ENCODE measurements at places on chromosomes 1 and 21.

- DNase-seq = no peak
These were observed 73.2 kb downstream of the DISC1 start for GRCh38 chr1:231699784-231700183.

GRCh38 chr1:183656355-183656754 lies 3.2 kb upstream of the APOBEC4 start:
- no peak for DNase-seq

DNA sequence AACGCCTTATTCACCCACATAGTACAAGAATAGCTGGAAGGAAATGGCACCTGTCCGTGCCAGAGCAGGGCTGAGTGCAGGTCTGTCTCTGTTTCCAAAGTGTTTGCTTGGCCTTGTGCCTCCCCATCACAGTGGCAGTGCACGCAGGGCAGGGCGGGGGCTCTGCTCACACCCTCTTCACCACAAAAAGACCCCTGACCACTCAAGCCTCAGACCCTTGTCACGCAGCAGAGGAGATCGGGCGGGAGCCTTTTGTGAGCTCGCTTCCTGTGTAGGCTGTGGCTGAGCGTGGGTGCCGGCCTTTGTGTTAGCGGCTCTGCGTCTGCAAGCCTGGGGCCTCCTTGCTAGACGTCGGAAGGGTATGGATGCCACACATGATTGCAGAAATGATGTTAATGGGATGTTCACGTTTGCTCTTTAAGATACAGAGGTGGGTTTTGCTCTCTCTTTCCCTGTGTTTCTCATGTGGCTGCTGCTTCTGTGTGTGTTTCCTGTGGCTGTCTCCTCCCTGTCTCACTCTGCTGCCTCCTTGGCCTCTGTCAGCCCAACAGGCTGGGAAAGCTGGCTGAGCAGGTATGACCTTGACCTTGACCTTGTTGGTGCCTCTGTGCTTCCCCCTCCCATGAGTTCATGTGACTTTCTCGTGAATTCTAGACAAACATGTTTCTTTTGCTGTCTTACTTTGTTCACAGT lies 45.4 kb downstream of the S100B start:
- DNase-seq = peak; percentile 36

DNA sequence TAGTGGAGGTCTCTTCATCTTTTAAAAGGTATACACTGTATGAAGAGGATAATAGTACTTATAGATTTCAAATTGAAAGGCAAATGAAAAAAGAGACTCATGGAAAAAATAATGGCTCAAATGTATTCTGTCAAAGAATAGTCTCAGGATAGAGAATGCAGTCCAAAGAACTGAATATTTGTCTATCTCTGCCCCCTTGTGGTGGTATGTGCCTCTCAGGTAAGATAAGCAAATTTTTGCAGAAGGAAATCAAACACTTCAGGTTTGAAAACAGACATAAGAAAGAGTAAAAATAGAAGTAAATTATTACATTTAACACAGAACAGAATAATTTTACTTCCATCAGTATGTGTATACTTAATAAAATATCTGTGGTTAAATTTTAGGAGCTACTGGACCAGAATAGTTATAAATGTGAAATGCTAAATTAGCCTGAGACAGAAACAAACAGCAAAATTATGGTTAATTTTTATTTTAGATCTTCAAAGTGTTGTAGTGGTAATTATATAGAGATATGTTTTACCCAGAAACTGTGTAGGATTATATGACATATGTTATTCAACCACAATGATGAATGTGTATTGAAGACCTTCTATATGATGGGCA lies 164.4 kb upstream of the PALMD start:
- no peak for DNase-seq

DNA sequence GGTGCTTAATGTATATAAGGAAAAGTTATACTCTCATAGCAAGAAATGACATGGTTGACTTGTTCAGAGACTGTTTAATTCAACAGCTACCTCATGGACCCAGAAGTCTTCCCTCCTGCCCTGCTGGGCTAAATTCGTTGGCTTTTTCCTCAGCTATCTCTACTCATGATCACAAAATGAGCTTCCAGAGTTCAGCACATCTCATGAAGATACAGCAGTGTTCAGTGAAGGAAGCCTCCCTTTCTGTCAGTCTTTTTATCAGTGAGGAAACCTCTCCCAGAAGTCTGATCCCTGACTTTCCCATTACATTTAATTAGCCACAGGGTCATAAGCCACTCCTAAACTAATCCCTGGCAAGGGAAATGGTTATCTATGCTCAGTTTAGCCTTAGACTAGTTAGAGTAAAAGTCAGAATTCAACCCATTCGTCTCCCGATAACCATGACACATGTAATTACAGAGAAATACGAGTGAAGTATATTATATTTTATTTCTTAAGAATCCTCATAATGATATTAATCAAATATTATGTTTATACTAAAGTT lies 97.5 kb downstream of the DENND1B start:
- no peak for DNase-seq

- DNase-seq = no peak
These were observed 5.4 kb downstream of the FGGY start for GRCh38 chr1:59302297-59302696.

GRCh38 chr1:150575072-150575489 lies 4.3 kb downstream of the MCL1 start:
- peak; percentile 29 for DNase-seq

- peak; percentile 57 for DNase-seq
These were observed 32.4 kb downstream of the GNB1 start for GRCh38 chr1:1858382-1859086.

GRCh38 chr1:45355683-45356082 lies 15.4 kb upstream of the MUTYH start:
- no peak for DNase-seq

GRCh38 chr1:109115685-109116084 lies 1.8 kb downstream of the ELAPOR1 start:
- DNase-seq = no peak

All from CD4-positive, alpha-beta T cell treated with Interferon alpha-2 for 1 hour (primary cell).